ENCODE measurements at places on chromosomes 3 and 15.

DNA sequence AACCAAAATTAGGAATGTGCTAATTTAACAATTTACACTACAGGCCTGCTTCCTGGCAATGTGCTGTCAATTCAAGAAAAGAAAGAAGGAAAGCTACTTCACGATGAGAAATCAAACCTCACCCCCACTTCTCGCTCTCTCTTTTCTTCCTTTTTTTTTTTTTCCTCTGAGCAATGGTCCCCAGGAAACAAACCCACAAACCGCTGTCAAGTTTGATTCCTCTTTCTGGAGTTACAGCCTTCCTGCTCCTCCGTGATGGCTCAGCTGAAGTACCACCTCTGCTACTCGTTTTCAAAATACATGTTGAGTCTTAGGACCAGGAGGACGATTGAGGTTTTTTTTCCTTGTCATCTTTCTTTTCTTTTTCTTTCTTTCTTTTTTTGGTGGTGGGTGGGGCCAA is 3.4 kb upstream of the TRIM71 start:
- no peak for DNase-seq

- DNase-seq = peak; percentile 8
Measured at GRCh38 chr15:59688423-59688781, 718 bp downstream of the BNIP2 start.

DNA sequence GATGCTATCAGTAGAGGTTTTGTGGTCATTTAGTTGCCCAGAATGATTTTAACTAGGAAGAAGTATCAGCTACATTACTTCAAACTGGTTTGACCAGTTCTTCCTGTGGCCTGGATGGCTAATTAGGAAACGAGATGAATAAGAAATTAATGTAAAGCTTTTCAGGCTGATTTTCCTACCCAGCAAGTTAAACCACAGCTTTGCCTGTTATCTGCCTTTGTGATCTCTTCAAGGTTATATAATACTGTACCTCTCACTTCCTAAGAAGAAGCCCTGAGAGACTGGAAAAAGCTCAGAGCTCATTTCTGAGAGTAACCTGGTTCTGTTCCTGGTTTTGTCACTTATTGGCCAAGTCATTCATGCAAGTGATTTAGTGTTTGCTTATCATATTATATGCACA is 782.2 kb upstream of the GOLIM4 start:
- no peak for DNase-seq

- DNase-seq = no peak
Measured at GRCh38 chr3:185272033-185272432, 18.2 kb upstream of the EHHADH start.

DNA sequence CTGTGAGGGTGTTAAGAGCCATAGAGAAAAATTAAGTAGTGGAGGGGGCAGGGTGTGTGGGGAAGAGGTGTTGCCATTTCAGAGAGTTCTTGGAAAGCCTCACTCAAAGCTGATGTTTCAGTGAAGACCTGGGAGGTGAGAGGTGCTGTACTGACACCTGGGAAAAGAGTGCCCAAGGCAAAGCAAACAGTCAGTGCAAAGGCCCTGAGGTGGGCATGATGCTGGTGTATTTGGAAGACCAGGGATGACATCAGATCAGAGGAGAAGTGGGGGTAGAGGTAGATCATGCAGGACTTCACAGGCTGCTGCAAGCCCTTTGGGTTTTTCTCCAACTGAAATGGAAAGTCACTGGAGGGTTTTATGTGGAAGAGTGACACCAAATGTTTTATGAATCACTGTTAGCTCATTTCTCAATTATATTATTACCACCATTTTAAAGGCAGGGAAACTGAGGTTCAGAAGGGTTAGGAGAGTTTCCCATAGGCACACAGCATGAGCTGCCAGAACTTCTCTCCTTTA is 42.8 kb upstream of the SMAD3 start:
- DNase-seq = no peak

- no peak for DNase-seq
Measured at GRCh38 chr15:70761931-70762468, 1.4 kb downstream of the UACA start.

GRCh38 chr15:64911311-64912186 is at the start of gene ANKDD1A:
Gene ANKDD1A (plus strand): TSS chr15:64911902. CDS start chr15:64911931, 29 bp downstream.
- DNase-seq = no peak

GRCh38 chr3:50340448-50341329 is at the start of gene RASSF1:
Gene RASSF1 (minus strand): TSS chr3:50340836. CDS start chr3:50340805, 31 bp downstream.
- peak; percentile 65 for DNase-seq

- no peak for DNase-seq
Measured at GRCh38 chr3:112770032-112770626, 76.5 kb downstream of the CD200R1L start.

DNA sequence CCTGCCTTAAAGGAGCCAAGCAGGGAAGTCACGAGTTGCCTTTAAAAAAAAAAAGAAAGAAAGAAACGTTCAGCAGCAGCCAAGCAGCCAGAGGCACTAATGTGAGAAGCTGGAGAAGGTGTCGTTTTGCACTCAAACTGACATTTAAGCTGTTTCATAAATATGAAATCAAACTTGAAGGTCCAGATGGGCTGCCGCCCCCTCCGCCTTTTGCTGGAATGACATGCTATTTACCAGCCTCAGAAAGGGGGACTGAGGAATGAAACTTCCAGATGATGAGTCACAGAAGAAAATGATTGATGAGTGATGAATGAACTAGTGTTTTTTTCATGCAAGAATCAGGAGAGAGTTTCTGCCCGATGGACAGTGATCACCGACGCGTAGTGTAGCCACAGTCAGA is 396.8 kb downstream of the IGSF11 start:
- DNase-seq = no peak

DNA sequence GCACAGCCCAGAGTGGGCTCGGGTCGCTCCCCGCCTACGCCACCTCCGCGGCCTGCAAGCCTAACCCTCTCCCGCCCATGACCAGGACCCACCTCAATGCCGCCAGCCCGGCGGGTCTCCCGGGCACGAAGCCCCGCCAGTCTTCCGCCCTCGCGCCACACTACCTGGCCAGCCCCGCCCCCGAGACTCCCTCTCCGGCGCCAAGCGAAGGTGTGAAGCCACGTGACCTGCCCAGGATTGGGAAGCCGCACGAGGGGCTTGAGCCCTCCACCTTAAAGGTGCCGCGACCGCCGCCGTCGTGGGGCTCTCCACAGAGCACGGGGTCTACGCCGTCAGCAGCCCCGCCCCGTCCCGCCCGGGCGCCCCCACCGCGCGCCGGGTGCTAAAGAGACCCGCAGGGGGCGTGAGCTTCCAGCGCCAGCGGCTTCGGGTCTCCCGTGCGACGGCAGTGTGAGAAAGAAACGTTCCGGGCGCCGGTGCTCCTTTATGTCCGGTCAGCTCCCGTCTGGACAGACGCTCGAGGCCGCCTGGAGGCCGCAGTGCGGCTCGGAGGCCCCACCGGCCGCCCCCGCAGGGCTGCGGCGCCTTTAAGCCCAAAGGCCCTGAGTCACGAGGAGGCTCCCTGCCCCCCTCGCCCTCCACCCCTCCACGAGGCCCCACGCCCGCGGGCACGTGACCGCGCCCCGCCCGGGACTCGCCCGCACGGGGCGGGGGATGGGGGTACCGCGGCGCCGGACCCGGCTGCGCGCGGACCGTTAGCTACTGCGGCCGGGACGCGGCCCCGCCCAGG is at the start of gene CPEB1:
CPEB1 (minus strand) TSS at position 319 of the 790 bp plus-strand sequence. CDS start 18,904 bp downstream, outside the sequence.
- no peak for DNase-seq

DNA sequence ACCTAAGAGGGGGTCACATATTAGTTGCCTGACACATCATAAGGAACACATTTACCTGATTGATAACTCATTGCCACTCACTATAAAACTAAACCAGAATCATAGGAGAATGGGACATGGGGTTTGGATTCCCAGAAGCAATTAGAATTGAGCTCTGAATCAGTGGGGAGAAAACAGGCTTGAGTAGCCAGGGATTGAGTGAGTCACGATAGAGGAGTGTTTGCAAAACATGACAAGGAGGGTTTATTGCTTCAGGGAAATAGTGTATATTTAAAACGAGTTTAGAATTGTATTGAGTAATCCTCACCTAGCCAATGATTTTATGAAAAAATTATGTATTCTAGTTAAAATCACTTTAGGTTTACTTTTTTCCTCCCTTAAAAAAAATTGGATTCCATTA is 101.1 kb upstream of the THRB start:
- DNase-seq = no peak

- no peak for DNase-seq
Measured at GRCh38 chr3:174331095-174331800, 527.9 kb upstream of the NAALADL2 start.

GRCh38 chr3:186361762-186362536 is at the start of gene DGKG:
Gene DGKG (minus strand): TSS chr3:186362234. CDS start chr3:186320459, 41,775 bp downstream.
- DNase-seq = no peak

GRCh38 chr3:143991713-143992112 is 20.1 kb downstream of the DIPK2A start:
- DNase-seq = no peak

DNA sequence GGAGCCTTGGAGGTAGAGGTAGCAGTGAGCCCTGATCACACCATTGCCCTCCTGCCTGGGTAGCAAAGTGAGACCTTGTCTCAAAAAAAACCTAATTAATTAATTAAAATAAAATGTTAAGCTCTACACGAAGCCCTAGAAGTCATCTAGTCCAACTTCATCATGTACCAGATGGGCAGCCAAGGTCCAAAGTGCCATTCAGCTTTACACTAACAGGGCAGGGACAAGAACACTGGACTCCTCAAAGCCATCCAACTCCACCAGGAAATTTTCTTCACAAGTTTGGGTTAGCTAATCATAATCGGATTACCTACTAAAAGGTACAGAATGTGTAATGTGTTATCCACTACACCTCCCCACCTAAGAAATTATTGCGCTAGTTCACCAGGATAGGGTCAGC is 48.8 kb downstream of the WWTR1 start:
- no peak for DNase-seq

DNA sequence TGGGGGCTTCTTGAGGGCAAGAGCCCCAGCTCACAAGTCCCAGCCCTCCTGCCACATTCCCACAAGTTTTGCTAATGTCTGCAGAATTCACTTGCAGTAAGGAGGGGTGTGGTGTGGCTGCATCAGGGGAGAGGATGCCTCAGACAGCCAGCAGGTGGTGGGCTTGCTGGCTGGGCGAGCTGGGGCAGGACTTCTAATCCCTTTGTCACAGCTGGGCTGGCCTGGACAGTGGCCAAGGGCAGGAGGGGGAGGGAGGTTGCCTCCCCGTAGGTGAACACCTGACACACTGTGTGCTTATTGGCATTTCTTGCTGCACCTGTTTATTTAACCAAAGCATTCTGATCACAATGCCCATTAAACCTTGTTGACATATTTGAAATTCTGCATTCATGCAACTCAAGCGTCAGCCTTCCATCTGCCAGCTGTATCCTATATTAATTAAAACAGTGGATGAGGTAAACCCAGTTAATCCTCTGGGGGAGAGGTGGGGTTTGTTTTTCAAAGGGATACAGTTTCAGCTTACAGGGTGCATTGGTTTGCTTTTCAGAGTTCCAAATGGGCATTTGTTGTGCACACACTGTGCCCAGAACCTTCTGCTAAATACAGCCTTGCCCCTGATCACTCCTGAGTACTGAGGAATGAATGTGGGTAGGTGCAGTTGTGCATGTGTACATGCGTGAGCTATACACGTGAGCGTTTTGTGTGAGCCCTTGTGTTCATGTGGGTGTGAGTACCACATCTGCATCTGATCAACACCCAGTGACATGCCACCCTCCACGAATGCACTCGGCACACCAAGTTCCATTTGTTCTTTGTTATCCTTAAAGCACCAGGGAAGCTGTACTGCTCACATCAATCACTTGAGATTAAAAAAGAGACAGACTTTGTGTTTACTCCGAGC is 268.7 kb downstream of the XXYLT1 start:
- no peak for DNase-seq

GRCh38 chr15:43922021-43922420 is 95.2 kb downstream of the WDR76 start:
- no peak for DNase-seq

GRCh38 chr3:88028876-88029275 is 29.9 kb downstream of the CGGBP1 start:
- no peak for DNase-seq

- DNase-seq = no peak
Measured at GRCh38 chr3:189001559-189001958, 170.2 kb upstream of the TPRG1 start.

DNA sequence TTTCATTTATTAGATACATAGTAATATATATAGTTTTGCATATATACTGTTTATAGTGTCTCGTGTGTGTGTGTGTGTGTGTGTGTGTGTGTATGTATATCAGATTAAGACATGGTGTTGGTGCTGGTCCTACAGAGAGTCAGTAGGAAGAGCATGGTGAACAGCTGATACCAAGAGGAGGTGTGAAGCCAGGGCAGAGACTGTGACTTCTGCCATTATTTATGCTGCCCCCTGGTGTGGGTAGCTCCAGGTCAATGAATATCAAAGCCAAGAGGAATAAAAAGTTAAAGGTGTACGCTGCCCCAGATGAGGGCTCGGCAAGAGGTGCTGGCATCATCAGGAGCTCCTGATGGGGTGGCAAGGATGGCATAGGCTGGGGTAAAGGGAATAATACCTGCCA is 299.5 kb upstream of the RASGRP1 start:
- DNase-seq = no peak

DNA sequence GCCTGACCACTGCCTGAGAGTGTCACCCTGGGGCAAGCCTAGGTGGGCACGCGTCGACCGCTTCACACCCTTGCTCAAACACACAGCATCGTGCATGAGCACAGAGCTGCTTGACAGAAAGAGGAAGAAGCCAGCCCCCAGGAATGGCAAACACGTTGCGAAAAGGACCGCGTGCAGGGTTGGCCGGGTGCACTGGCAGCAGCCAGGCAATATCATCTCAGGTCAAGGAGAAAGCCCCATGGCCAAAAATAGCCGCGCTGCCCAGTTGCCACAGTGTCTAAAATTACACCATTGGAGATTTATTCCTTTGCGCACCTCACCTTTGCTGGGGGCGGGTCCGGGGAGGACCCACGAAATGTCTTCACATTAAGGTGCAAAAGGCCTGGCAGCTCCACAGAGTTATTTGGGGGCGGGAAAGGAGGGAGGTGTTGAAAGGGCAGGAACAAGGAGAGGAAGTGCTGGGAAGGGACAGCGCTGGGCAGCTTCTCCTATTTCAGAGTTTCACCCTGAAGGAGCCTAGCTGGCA is 44.7 kb upstream of the NR2F2 start:
- no peak for DNase-seq

DNA sequence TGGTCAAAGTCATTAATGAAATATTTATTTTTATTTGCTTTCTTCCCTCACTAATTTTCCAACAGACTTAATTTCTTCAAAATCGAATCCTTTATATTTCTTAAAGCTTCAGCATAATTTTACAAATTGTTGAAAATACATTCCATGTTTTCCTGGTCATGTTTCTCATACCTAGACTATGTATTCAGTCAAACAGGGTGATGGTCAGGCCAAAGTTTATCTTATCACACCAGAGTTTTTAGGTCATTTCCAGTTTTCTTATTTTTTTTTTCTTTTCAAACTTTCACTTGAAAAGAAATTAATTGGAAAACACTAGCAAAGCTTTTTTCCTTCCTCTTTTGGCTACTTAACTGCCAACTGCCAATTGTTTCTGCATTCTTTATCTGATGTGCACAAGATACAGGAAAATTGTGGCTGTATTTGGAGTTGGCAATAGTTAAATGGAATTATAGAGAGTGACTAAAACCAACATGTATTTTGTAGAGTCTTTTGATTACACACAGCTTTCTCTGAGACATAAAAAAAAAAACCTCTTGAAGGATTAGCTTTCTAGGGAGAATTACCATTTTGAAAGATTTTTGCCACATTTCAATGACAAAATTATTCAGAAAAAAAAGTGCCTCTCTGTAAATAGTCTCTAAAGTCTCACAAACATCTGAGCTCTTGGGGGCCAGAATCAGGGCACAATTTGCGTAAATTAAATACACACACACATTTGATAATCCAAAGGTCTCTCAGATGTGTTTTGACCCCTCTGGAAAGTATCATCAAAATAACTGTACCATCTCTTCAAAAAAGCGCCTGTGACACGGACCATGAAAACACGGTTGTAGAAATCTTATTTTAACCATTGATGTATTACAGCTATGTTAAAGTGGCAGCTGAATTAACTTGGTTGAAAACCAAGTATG is 603.2 kb upstream of the KCNMB2 start:
- no peak for DNase-seq

Measured in effector memory CD4-positive, alpha-beta T cell (primary cell).